ENCODE measurements at places on chromosomes 12 and 14. TPM values are rescaled to one million over a fixed set of nuclear protein-coding genes. Genes with fewer than 3 reads are reported as not detected.

Gene IL26
- total RNA-seq: not detected

Gene SERPINA1
- not detected for total RNA-seq

Gene KCNMB4
- total RNA-seq: 6.7 TPM

GRCh38 chr12:11652351-11653040 is 3.0 kb downstream of the ETV6 start:
- H3K4me3 ChIP-seq: peak overlapping the region; percentile 85
- peaks cover 20% of the 10 kb centered on the region for H3K36me3 ChIP-seq
- H3K27ac ChIP-seq: no peak overlapping the region
- peaks cover 45% of the 10 kb centered on the region for H3K4me1 ChIP-seq
- no peak for DNase-seq

DNA sequence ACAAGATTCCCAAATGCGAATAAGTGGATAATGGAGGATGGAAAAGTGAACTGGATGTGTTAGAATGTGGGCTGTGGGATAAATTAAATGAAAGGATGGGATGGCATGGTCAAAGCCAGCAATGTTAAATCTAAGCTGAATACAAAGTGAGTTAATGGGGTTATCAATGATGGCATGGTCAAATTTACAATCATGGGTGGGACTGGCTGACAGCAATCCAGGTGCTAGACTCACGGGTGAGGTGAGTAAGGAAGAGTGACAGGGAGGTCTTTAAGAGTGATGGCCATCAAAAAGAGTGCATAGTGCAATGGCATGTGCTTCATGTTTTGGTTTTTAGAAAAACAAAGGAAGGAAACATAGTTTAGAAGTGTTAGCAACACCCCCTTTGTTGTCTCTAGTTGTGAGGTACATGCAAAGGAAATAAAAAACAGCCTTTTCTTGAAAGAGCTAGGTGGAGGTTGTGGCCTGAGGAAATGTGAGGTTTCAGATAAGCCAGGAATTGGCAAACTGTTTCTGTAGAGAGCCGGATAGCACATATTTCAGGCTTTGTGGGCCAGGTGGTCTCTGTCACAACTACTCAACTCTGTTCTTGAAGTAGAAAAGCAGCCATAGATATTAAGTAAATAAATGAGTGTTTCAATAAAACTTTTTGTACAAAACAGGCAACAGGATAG is 328.7 kb downstream of the RPL10L start:
- no peaks in the 10 kb centered on the region for H3K4me1 ChIP-seq
- no peaks in the 10 kb centered on the region for H3K36me3 ChIP-seq
- no peak overlapping the region for H3K27ac ChIP-seq
- no peaks in the 10 kb centered on the region for H3K27me3 ChIP-seq

GRCh38 chr12:59808317-59808910 is 212.6 kb downstream of the SLC16A7 start:
- H3K27me3 ChIP-seq: no peaks in the 10 kb centered on the region
- H3K36me3 ChIP-seq: no peaks in the 10 kb centered on the region
- no peak for DNase-seq
- H3K4me1 ChIP-seq: no peaks in the 10 kb centered on the region
- no peak overlapping the region for H3K4me3 ChIP-seq

GRCh38 chr12:54082397-54082892 is 28.8 kb downstream of the HOXC4 start:
- H3K27ac ChIP-seq: no peak overlapping the region
- H3K4me3 ChIP-seq: no peak overlapping the region
- H3K4me1 ChIP-seq: no peaks in the 10 kb centered on the region
- H3K27me3 ChIP-seq: peaks cover 33% of the 10 kb centered on the region
- no peaks in the 10 kb centered on the region for H3K36me3 ChIP-seq
- no peak for DNase-seq

DNA sequence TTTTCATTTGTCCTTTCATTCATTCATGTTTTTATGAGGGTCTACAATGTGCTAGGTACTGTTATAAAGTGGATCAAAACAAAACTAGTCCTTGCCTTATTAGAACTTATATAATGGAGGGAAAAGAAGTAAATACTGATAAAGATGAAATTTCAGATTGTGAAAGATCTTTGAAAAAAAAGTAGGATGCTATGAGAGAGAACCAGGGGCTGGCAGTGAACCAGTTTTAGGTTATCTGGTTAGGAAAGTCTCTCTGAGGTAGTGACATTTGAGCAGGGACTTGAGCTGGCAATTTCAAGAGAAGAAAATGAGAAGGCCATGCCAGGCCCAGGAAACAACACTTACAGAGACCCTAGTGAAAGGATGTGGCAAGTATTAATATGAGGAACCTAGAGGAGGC is 57.3 kb upstream of the E2F7 start:
- H3K36me3 ChIP-seq: no peaks in the 10 kb centered on the region
- no peak overlapping the region for H3K4me3 ChIP-seq
- peak overlapping the region; percentile 76 for H3K27ac ChIP-seq
- H3K27me3 ChIP-seq: no peaks in the 10 kb centered on the region
- DNase-seq: no peak

GRCh38 chr12:102059343-102059742 is 2.4 kb downstream of the WASHC3 start:
- H3K4me1 ChIP-seq: peaks cover 6% of the 10 kb centered on the region
- DNase-seq: no peak

GRCh38 chr12:67533159-67533558 is 115.4 kb upstream of the DYRK2 start:
- H3K27ac ChIP-seq: no peak overlapping the region
- no peaks in the 10 kb centered on the region for H3K27me3 ChIP-seq
- no peaks in the 10 kb centered on the region for H3K36me3 ChIP-seq
- H3K4me3 ChIP-seq: no peak overlapping the region
- H3K4me1 ChIP-seq: peaks cover 46% of the 10 kb centered on the region

GRCh38 chr14:102580550-102581110 is 11.8 kb upstream of the RCOR1 start:
- no peaks in the 10 kb centered on the region for H3K36me3 ChIP-seq
- peak overlapping the region; percentile 51 for H3K27ac ChIP-seq
- no peaks in the 10 kb centered on the region for H3K27me3 ChIP-seq
- DNase-seq: no peak
- H3K4me1 ChIP-seq: peaks cover 28% of the 10 kb centered on the region

- H3K4me1 ChIP-seq: no peaks in the 10 kb centered on the region
- H3K4me3 ChIP-seq: peak overlapping the region; percentile 50
- no peak overlapping the region for H3K27ac ChIP-seq
- DNase-seq: no peak
- H3K27me3 ChIP-seq: no peaks in the 10 kb centered on the region
These were observed 363 bp upstream of the LMO3 start for GRCh38 chr12:16606201-16606849.

Data from PC-9 (cell line).